ENCODE measurements at places on chromosomes 11 and 22.

- DNase-seq = peak; percentile 69
- no peaks in the 10 kb centered on the region for H3K27me3 ChIP-seq
- no peak overlapping the region for H3K27ac ChIP-seq
- peaks cover 9% of the 10 kb centered on the region for H3K36me3 ChIP-seq
- peaks cover 6% of the 10 kb centered on the region for H3K4me1 ChIP-seq
Observed at GRCh38 chr11:75577207-75577606, 15.2 kb downstream of the SERPINH1 start.

DNA sequence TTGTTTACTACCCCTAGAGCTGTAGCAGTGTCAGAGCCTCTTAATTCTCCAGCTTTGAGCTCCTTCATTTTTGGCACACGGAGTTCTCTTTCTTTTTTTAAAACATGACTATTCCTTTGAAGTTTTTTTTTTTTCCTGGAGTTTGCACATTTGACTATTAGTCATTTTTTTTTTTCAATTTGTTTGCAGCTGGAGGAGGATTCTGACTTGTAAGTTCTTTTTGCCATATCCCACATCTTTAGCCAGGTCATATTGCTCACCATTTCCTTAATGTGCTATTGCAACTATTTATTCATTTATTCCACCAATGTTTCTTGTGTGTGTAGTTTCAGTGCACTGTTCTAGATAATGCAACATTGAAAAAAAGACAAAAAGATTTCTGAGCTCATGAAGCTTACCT is 166.3 kb upstream of the ARHGAP20 start:
- no peaks in the 10 kb centered on the region for H3K27me3 ChIP-seq
- H3K4me1 ChIP-seq = no peaks in the 10 kb centered on the region
- no peak for DNase-seq

- no peak overlapping the region for H3K4me3 ChIP-seq
- peaks cover 74% of the 10 kb centered on the region for H3K36me3 ChIP-seq
- H3K27ac ChIP-seq = peak overlapping the region; percentile 76
- no peaks in the 10 kb centered on the region for H3K27me3 ChIP-seq
Observed at GRCh38 chr11:46369458-46370152, 11.9 kb upstream of the MDK start.

DNA sequence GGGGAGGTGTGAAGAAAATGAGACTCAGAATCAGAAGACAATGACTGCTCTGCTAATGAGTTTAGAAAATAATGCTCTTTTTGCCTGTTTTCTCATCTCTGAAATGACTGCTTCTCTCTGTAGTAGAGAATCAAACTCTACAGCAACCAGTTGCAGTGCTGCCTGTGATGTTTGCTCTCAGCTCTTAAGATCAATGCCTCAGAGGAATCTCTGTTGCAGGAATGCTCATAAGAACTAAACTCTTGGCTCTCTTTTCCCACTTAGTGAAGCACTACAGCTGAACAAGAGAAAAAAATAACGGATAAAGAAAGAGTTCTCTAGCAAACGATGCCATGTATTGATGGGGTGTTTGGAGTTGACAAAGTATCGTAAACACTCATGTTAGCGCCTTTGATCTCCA is 203.5 kb upstream of the SYN3 start:
- H3K27ac ChIP-seq = no peak overlapping the region
- H3K4me3 ChIP-seq = no peak overlapping the region
- DNase-seq = no peak
- no peaks in the 10 kb centered on the region for H3K4me1 ChIP-seq
- H3K36me3 ChIP-seq = no peaks in the 10 kb centered on the region

DNA sequence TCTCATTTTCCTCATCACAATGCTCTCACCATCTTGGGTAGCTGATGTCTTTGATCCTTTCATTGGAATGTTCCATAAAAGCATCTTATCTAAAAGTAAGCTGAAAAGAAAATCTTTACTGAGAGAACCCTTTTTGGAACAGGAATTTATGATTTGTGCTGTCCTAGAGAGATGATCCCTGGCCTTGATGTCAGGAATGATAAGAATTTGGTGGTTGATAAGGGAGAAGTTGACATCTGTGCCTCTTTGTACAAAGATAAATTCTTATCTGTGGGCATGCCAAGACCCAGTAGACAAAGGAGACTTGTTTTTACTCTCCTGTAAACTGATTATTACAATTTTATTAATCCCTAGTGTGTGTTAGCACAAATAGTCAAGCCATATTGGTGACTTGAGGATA is 36.9 kb downstream of the NAALAD2 start:
- H3K4me3 ChIP-seq = no peak overlapping the region
- H3K27me3 ChIP-seq = peaks cover 8% of the 10 kb centered on the region
- DNase-seq = no peak
- no peaks in the 10 kb centered on the region for H3K36me3 ChIP-seq

GRCh38 chr22:19344420-19344819 is 52.9 kb upstream of the CLTCL1 start:
- H3K4me3 ChIP-seq = no peak overlapping the region
- no peaks in the 10 kb centered on the region for H3K27me3 ChIP-seq
- peaks cover 90% of the 10 kb centered on the region for H3K36me3 ChIP-seq
- DNase-seq = no peak

DNA sequence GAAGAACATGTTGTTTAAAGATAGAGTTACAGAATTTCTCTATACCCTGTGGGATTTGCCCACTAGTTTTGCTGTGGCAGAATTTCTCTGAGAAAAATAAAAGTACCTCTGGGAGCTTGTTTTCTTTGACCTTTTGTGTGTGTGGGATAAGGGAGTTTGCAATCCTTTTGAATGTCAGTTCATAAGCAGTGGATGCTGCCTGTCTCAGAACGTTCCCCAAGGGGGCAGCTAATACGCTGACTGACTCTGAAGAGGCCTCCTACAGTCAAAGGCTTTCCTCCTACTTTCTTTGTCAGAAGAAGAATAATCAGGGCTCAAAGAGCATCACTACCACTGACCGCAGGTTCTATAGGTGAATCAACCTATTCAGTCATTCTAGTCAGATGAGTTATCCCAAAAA is 140.6 kb downstream of the AASDHPPT start:
- H3K36me3 ChIP-seq = no peaks in the 10 kb centered on the region
- H3K27me3 ChIP-seq = no peaks in the 10 kb centered on the region
- no peak overlapping the region for H3K4me3 ChIP-seq
- no peaks in the 10 kb centered on the region for H3K4me1 ChIP-seq
- no peak for DNase-seq
